Left lung (tissue), 14 donors: ENCODE measurements at places on chromosomes 12 and 14.
A peak's percentile ranks its signal among the peaks of the same experiment; 100 is the strongest.

GRCh38 chr12:13326076-13326475 lies 129.6 kb downstream of the EMP1 start:
- no peak for DNase-seq

DNA sequence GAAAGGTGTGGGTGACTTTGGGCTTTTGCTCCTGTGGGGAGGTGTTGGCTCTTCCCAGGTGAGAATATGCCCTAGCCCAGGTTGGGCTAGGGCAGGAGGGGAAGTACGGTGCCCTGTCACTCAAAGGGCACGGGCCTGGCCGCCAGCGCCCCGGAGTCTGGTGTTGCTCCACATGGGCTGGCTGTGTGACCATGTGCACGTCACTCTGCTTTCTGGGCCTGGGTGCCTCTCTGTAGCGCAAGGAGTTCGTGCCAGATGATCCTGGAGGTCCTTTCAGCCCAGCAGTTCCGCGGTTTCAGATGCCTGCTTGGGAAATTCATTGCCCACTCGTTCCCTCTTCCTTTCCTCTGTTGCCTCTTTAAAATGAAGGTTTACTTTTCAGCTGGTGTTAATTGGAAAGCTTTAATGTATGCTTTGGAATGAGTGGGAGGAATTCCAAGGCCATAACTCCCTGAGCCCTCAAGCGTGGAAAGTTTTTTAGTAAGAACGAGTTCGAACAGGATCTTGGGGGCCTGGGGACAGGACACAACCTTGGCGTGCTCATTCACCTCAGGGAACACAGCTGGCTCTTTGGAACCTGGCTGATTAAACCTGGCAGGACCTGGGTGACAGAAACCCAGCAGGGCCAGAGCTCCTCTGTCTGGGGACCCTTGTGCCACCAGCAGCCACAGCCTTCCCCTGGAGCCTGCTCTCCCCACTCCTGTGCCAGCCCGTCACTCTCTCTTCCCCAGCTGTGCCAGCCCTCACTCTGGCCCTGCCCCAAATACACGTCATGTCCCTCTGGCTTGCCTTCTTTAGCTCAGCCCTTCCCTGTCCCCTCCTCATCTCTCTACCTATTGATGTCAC lies 42.8 kb downstream of the TSPAN9 start:
- DNase-seq, result no peak

- DNase-seq, result no peak
These were observed 48.8 kb downstream of the SYNE2 start for GRCh38 chr14:63901434-63902085.

DNA sequence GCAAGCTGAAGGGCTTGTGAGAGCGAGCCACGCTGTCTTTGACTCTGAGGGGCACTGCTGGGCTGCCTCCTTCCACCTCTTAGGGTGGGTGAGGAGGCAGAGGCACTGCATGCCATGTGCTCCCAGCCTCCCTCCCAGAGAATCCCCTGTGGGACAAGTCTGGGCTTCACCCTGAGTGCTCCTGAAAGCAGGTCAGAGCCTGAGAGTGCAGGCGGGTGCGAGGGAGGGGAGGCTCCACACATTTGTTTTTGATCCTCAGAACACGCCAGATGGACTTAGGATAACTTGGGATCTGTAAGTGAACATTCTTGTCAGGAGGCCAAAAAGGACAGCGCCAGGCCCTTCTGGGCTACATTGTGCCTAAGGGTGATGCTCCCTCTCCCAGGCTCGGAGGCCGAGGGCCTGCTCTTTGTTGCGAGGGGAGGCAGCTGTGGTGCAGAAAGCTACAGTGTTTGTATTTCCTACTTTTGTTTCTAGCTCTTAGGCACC lies 155.4 kb downstream of the TMX1 start:
- DNase-seq, result peak; percentile 55

DNA sequence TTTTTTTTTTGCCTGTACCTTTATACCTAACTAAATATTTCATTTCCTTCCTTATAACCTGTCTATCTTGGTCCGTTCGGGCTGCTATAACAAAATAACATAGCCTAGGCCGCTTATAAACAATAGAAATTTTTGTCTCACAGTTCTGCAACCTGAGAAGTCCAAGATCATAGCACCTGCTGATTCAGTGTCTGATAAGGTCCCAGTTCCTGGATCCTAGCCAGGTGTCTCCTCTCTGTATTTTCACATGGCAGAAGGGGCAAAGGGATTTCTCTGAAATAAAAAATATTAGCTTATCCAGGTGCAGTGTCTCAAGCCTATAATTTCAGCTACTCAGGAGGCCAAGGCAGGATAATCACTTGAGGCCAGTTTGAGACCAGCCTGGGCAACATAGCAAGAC lies 1046.6 kb upstream of the USP15 start:
- no peak for DNase-seq

GRCh38 chr14:77347751-77348150 lies 26.9 kb downstream of the GSTZ1 start:
- no peak for DNase-seq

- DNase-seq, result no peak
These were observed 292.3 kb downstream of the ERC1 start for GRCh38 chr12:1283316-1283715.

- DNase-seq, result no peak
These were observed 1.5 kb downstream of the KLC1 start for GRCh38 chr14:103630364-103631108.

GRCh38 chr12:26935636-26936378 lies 2.0 kb downstream of the INTS13 start:
- no peak for DNase-seq

GRCh38 chr14:66724996-66725395 lies 217.0 kb downstream of the GPHN start:
- no peak for DNase-seq

GRCh38 chr12:55797068-55797467 lies 20.5 kb downstream of the SARNP start:
- peak; percentile 17 for DNase-seq

DNA sequence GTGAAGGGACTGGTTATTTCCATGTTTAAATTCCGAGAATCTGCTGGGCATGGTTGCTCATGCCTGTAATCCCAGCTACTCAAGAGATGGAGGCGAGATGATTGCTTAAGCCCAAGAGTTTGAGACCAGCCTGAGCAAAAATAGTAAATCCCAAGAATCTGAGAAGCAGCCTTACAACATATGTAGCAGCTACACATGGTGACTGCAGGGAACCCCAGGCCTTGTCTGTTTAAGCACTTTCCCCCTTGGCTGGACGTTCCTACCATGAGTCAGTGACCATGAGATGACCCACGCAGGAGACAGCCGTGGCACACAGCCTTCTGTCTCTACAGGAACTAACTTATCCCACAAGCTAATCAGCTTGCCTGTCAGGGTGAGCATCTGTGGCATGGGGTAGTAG lies 5.5 kb upstream of the SLC24A4 start:
- no peak for DNase-seq

GRCh38 chr12:46933947-46934346 lies 108.2 kb upstream of the SLC38A4 start:
- no peak for DNase-seq

GRCh38 chr14:36588788-36589187 lies 6.4 kb upstream of the NKX2-8 start:
- DNase-seq, result no peak

- DNase-seq, result no peak
These were observed 41.8 kb downstream of the EFCAB11 start for GRCh38 chr14:89912667-89913211.

DNA sequence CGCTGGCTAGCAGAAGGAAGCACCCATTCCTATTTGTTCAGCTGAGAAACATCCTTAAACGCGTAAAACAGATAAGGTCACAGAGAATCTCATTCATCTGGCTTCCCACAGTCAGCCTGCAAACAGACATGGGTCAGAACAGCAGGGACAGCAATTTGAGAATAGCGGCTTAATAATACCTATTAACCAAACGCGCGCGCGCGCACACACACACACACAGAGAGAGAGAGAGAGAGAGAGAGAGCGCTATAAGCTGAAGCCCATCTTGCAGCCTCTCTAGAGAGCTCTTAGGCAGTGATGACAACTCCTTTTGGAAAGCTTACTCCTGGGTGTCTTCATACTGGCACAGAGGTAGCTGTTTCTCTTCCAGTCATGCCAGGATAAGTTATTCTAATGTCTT lies 26.4 kb downstream of the TMEM132D start:
- no peak for DNase-seq

DNA sequence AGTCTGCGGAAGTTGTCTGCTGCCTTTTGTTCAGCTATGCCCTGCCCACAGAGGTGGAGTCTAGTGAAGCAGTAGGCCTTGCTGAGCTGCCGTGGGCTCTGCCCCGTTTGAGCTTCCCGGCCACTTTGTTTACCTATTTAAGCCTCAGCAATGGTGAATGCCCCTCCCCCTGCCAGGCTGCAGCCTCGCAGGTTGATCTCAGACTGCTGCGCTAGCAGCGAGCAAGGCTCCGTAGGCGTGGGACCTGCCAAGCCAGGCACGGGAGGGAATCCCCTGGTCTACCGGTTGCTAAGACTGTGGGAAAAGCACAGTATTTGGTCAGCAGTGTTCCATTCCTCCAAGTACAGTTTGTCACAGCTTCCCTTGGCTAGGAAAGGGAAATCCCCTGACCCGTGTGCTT lies 143.6 kb downstream of the DYRK2 start:
- no peak for DNase-seq

- DNase-seq, result no peak
These were observed 10.2 kb upstream of the C12orf43 start for GRCh38 chr12:121026274-121027045.

DNA sequence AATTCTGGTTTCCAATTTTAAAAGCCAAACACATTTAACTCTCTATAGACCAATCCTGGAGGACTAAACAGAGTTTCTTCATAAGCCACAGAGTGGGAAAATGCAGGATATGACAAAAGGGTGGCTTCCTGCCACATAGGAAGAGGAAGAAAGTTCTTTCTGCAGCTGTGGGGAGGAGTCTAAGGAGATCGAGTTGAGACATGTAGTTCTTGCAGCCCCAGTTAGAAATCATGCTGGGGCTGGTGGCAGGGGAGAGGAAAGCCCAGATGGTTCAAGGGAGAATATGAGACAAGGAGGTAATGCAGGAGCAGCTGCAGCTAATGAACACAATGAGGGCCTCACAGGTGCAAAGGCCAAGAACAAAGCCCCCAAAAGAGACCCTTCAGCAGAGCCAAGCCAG lies 85.0 kb upstream of the ARID2 start:
- no peak for DNase-seq

DNA sequence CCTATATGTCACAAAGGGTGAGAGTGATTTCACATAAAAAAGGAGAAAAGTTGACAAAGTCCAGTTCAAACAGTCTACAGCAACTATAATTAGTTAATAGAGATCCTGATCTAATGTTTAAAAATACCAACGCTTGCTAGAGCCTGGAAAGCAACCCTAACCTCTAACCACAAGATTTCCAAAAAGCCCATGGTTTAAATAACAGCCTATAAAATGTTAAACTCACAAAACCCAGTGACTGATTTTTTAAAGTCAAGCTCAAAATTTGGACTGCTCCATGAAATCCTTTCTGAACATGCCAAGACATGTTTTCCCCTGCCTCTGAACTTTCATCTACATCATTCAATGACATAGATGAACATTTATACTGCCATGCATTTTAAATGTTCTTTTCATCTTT lies 81.6 kb downstream of the PLEKHG7 start:
- no peak for DNase-seq

- no peak for DNase-seq
These were observed 208.8 kb downstream of the VRK1 start for GRCh38 chr14:97005934-97006333.

- DNase-seq, result no peak
These were observed 70.4 kb upstream of the PTPRQ start for GRCh38 chr12:80373666-80374065.

DNA sequence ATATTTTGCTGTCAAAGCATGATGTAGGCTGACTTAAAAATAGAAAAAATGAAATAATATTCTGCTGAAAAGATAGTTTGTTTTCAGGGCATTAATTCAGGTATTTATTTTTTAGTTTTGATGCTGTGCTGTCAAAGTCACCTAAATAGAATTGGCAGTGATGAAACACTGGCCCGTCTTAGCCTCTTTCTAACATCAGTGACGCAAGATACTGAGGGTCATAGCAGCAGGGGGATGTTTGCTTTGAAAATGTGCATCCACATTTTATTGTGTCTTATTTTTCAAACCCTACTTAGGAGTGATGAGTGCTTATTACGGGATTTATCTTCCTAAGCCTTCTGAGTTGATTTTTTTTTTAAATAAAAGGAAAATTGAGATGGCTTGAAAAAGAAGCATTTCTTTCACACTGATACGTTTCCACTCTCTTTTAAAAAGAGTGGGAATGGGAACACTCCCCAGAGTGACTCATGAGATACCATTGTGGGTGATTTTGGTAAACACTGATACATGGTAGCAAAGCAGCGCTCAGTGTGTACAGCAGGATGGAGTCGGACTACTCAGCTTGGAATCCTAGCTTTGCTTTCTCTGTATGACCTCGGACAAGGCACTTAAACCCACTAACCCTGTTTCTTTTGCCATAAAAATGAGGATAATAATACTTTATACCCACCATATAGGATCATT lies 290.8 kb downstream of the ERC1 start:
- DNase-seq, result no peak

GRCh38 chr12:132399092-132400010 lies 70.0 kb upstream of the GALNT9 start:
- peak; percentile 76 for DNase-seq

- no peak for DNase-seq
These were observed 304.8 kb upstream of the ATP2B1 start for GRCh38 chr12:90013409-90013808.

DNA sequence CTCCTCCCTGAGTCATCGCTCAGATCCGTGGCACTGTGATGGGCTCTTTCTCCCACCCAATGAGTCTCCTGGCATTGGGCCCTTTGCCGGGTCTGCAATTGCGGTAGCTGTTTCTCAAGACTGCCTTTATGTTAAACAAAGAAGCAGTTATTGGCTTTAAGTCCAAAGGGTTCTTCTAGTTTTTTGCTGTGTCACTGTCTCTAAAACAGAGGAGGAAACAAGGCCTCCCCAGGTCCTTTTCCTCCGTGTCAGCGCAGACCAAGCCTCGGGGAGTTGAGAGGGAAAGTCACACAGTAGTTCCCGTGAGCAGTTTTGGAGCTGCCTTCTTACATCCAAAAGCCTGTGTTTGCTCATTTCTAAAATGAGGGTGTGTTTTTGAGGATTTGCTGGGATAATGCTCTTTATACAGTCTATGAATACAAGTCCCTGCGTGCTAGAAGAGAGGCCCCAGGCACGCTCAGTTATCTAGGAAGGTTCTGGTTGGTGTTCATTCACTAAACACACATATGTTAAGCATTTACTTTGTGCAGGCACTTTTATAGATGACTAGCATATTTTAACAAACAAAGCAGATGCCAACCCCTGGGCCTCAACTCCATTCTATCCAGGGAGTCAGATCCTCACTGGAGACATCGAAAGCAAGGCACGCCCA lies 126.0 kb upstream of the PZP start:
- DNase-seq, result no peak

DNA sequence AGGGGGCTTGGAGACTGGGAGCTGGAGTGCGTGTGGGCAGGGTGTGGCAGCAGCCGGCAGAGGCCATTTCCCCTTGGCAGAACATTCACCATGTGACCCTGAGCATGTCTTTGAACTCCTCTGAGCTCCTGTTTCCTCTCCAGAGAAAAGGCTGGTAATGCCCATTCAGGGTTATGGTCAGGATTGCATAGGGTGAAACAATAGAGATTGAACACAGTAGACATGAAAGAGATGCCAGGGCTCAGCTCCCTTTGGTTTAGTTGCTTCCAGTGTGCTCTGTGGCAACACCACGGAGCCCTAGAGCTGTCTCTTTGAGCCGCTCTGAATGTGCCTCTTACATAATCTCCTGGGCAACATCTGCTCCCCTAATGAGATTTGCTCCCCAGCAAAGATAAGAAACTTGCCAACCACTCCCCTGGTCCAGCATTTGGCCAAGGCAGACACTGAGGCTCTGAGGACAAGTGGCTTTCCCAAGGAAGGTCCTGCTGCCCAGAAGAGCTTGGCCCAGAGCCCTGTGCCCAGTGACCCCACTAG lies 4.6 kb downstream of the IFI27 start:
- DNase-seq, result no peak
